Activated naive CD8-positive, alpha-beta T cell treated with anti-CD3 and anti-CD28 coated beads for 36 hours (primary cell): ENCODE measurements at places on chromosomes 5 and 9. TPM values are rescaled to one million over a fixed set of nuclear protein-coding genes. Genes with fewer than 3 reads are reported as not detected.
A peak's percentile ranks its signal among the peaks of the same experiment; 100 is the strongest.

DNA sequence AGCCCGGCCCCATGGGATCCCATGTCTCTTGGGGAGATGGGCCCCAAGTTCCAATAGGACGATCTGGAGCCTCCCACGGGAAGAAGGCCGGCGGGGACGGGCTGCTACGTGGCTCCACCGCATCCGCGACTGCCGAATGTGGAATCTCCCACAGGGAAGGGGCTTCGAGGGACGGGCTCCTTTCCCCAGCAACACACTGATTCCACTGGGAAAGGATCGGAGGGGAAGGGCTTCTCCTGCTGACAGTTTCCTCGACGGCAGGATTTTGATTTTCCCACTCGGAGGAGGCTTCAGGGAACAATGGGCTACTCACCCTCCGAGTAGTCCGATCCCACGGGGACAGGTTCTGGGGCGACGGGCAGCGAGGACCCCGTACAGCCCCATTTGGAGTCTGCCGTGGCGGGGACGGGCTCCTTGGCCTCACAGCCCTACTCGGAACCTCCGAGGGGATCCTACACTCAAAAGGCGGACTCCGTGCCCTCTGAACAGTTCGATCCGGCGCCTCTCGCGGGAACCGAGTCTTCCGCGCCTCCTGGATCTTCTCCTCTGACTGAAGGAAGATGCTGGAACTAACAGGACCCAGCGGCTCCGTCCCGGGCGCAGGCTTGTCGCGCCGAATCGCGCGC, 1.3 kb downstream of the PROB1 start:
- peaks cover 45% of the 10 kb centered on the region for H3K4me1 ChIP-seq
- H3K36me3 ChIP-seq = peaks cover 17% of the 10 kb centered on the region
- H3K4me3 ChIP-seq = peak overlapping the region; percentile 92
- peak overlapping the region; percentile 85 for H3K27ac ChIP-seq

DNA sequence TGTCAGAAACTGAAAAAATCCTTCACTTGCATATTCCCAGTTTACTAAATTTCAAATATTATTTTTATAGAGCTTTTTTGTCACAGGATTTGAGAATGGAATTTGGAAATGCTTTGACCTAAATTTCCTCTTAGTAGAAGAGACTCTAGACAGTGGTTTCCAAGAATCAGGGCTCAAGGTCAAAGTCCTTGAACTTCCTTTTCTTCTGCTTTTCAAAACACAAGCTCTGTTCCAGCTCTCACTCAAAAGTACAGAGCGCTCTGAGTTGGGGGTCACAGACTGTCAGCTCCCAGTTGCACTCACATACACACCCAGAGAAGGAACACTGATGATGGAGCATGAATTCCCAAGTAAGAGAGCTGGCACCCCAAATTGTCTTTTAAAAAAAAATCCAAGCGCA, 394.2 kb downstream of the MLLT3 start:
- H3K27ac ChIP-seq = no peak overlapping the region
- DNase-seq = no peak
- H3K4me1 ChIP-seq = peaks cover 22% of the 10 kb centered on the region
- H3K27me3 ChIP-seq = no peaks in the 10 kb centered on the region
- no peak overlapping the region for H3K4me3 ChIP-seq

DNA sequence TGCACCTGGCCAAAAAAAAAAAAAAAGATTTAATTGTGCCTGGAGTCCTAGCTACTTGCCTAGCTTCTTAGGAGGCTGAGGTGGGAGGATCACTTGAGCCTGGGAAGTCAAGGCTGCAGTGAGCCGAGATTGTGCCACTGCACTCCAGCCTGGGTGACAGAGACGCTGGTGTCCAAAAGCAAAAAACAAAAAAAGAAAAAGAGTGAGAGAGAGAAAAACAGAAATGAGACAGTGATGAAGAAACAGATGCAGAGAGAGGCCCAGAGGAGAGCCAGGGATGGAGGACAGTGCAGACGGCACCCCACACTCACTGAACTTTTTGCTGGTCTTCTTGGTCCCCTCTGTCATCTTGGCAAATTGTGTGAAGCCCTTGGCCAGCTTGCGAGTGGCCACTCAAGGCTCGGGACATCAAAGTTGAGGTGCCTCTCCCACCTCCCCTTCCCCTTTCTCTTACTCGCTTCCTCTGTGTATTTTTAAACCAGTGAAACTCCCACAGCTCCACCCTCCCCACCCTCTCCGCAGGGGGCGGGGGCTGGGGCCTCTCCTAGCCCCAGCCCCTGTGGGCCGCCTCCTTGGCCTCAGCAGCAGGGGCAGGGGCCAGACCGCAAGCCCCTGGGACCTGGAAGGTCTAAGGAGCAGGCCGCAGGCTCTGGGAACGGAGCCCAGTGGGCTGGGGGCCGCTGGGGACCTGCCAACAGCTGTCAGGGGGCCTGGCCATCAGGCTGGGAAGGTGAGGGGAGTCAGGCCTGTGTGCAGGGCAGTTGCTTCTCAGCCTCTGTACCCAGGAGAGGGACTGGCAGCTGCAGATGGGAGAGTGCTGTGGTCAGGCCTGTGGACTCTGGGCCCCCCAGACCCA, at the start of gene SH2D3C:
Gene SH2D3C, minus strand, starts transcription at position 387 of the 856 bp plus-strand sequence. Its CDS starts 39 bp downstream, at position 348.
- peak within 1 kb of the TSS; percentile 98 for H3K4me3 ChIP-seq
- peaks cover 20% of the 10 kb centered on the region for H3K36me3 ChIP-seq
- peak; percentile 67 for DNase-seq
- no peaks in the 10 kb centered on the region for H3K27me3 ChIP-seq

GRCh38 chr5:444226-444625, 1.2 kb downstream of the EXOC3 start:
- H3K4me1 ChIP-seq = peaks cover 35% of the 10 kb centered on the region
- H3K36me3 ChIP-seq = peaks cover 39% of the 10 kb centered on the region
- peak overlapping the region; percentile 40 for H3K27ac ChIP-seq
- DNase-seq = no peak
- H3K4me3 ChIP-seq = peak overlapping the region; percentile 99

GRCh38 chr9:111663301-111663823, 2.0 kb downstream of the GNG10 start:
- peaks cover 10% of the 10 kb centered on the region for H3K36me3 ChIP-seq
- no peak for DNase-seq
- peak overlapping the region; percentile 90 for H3K4me3 ChIP-seq
- H3K27ac ChIP-seq = peak overlapping the region; percentile 90

Gene SPINK7
- not detected for total RNA-seq

DNA sequence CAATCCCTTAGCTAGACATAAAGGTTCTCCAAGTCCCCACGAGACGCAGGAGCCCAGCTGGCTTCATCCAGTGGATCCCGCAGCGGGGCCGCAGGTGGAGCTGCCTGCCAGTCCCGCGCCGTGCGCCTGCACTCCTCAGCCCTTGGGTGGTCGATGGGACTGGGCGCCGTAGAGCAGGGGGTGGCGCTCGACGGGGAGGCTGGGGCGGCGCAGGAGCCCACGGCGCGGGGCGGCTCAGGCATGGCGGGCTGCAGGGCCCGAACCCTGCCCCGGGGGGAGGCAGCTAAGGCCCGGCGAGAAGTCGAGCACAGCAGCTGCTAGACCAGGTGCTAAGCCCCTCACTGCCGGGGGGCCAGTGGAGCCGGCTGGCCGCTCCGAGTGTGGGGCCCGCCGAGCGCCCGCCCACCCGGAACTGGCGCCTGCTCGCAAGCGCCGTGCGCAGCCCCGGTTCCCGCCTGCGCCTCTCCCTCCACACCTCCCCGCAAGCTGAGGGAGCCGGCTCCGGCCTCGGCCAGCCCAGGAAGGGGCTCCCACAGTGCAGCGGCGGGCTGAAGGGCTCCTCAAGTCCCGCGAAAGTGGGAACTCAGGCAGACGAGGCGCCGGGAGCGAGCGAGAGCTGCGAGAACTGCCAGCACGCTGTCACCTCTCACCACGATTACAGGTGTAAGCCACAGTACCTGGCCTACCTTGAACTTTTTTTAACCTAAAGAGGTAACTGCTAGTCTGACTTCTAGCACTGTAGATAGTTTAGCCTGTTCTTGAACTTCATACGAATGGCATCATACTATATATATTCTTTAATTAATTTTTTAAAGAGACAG, 35.5 kb downstream of the PTGS1 start:
- peaks cover 18% of the 10 kb centered on the region for H3K27me3 ChIP-seq
- H3K4me3 ChIP-seq = peak overlapping the region; percentile 74
- peak; percentile 52 for DNase-seq
- peaks cover 28% of the 10 kb centered on the region for H3K4me1 ChIP-seq
- peaks cover 9% of the 10 kb centered on the region for H3K36me3 ChIP-seq

GRCh38 chr9:35548571-35548970, 56.5 kb upstream of the TESK1 start:
- no peak overlapping the region for H3K27ac ChIP-seq
- no peaks in the 10 kb centered on the region for H3K4me1 ChIP-seq
- no peak overlapping the region for H3K4me3 ChIP-seq
- DNase-seq = no peak

DNA sequence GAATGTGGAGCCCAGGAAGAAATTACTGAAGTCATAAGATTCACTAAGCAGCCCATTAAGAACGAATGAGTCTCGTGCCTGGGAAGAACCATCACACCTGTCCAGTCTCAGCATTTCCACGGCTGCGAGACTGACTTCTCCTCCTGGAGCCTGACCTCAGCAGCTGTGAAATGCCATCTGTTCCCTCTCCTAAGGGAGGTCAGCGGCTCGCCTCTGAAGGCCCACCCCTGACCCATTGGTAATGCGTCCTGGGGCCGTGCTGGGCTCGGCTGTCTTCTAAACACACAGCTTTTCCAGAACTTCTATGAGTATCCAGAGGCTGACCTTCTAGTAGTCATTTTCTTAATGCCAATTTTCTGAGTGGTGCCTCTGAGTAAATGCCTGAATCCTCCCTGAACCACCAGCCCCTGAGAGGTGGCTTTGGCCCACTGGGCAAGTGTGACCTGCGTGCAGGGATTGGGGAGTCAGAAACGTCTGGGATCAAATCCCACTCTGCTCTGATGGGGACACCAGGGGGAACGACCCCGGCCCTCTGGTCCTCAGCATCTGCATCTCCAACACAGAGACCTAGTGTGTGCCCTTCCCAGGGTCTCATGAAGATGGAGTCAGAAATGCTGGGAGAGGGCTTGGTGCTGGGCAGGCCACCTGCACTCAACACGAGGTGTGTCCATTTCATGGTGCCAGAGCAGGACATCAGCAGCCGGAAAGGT, 5.7 kb downstream of the SLC6A3 start:
- H3K4me3 ChIP-seq = no peak overlapping the region
- no peak overlapping the region for H3K27ac ChIP-seq
- DNase-seq = no peak
- peaks cover 49% of the 10 kb centered on the region for H3K27me3 ChIP-seq

GRCh38 chr9:80378669-80379293, 807.0 kb downstream of the TLE4 start:
- no peak for DNase-seq
- H3K4me1 ChIP-seq = no peaks in the 10 kb centered on the region
- no peak overlapping the region for H3K4me3 ChIP-seq
- H3K27ac ChIP-seq = no peak overlapping the region
- no peaks in the 10 kb centered on the region for H3K27me3 ChIP-seq

DNA sequence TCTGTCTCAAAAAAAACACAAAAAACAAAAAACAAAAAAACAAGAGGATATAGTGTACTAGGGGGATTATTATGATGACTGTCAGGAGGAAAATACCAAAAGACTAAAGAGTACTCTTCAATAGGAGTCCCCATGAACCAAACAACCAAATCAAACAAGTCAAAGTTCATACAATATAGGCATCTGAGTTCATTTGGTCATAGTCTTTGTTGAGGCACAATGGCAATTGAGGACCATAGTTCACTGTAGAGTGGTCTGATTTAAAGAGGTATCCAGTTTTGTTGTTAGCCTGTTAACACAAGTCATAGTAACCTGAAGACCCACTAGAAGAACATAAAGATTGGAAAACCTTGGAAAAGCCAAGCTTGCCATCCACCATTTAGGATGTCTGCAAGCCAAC, 11.3 kb upstream of the UBTD2 start:
- peaks cover 3% of the 10 kb centered on the region for H3K4me1 ChIP-seq
- H3K4me3 ChIP-seq = no peak overlapping the region
- H3K27me3 ChIP-seq = peaks cover 5% of the 10 kb centered on the region
- no peaks in the 10 kb centered on the region for H3K36me3 ChIP-seq
- no peak overlapping the region for H3K27ac ChIP-seq
- no peak for DNase-seq

Gene SPINK5
- total RNA-seq = not detected

Gene FOXI1
- not detected for total RNA-seq

Gene PRR16
- total RNA-seq = not detected

GRCh38 chr5:146409054-146409671, 38.0 kb upstream of the TCERG1 start:
- no peak overlapping the region for H3K27ac ChIP-seq
- H3K4me3 ChIP-seq = no peak overlapping the region
- H3K27me3 ChIP-seq = no peaks in the 10 kb centered on the region
- H3K4me1 ChIP-seq = no peaks in the 10 kb centered on the region
- H3K36me3 ChIP-seq = no peaks in the 10 kb centered on the region
- DNase-seq = no peak

- H3K36me3 ChIP-seq = peaks cover 2% of the 10 kb centered on the region
- H3K27ac ChIP-seq = no peak overlapping the region
- H3K4me3 ChIP-seq = no peak overlapping the region
- H3K4me1 ChIP-seq = peaks cover 2% of the 10 kb centered on the region
- no peaks in the 10 kb centered on the region for H3K27me3 ChIP-seq
These were observed 314.7 kb downstream of the MLLT3 start for GRCh38 chr9:20307621-20308020.

GRCh38 chr5:133344266-133344665, 268.1 kb downstream of the FSTL4 start:
- no peaks in the 10 kb centered on the region for H3K4me1 ChIP-seq
- no peak for DNase-seq
- no peak overlapping the region for H3K4me3 ChIP-seq

GRCh38 chr5:37208883-37209797, 40.0 kb downstream of the CPLANE1 start:
- peak; percentile 9 for DNase-seq
- H3K27me3 ChIP-seq = no peaks in the 10 kb centered on the region
- H3K36me3 ChIP-seq = peaks cover 16% of the 10 kb centered on the region
- peak overlapping the region; percentile 79 for H3K4me3 ChIP-seq
- H3K4me1 ChIP-seq = peaks cover 2% of the 10 kb centered on the region

DNA sequence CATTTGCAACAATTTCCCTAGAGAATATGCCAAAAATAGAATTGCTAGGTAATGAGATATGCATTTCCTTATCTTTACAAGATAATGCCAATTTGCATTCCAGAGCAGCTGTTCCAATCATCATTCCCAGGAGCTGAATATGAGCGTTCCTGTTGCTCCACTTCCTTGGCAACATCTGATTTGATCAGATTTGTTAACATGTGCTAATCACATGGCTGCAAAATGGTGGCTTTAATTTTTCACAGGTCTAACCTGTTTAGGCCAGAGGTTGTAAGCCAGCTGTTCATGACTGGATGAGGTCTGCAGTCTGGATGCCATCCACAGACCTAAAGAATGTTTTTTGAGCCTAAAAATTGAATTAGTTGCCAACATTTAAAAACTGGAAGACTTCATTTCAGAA, 220.7 kb upstream of the IL12B start:
- no peak for DNase-seq
- no peaks in the 10 kb centered on the region for H3K27me3 ChIP-seq
- no peaks in the 10 kb centered on the region for H3K36me3 ChIP-seq
- H3K4me3 ChIP-seq = no peak overlapping the region
- no peak overlapping the region for H3K27ac ChIP-seq

- no peak overlapping the region for H3K27ac ChIP-seq
- no peaks in the 10 kb centered on the region for H3K36me3 ChIP-seq
- H3K4me1 ChIP-seq = peaks cover 5% of the 10 kb centered on the region
These were observed 3.5 kb downstream of the RXFP3 start for GRCh38 chr5:33939556-33940262.

- no peaks in the 10 kb centered on the region for H3K4me1 ChIP-seq
- peaks cover 45% of the 10 kb centered on the region for H3K36me3 ChIP-seq
- H3K4me3 ChIP-seq = no peak overlapping the region
- no peak for DNase-seq
- no peak overlapping the region for H3K27ac ChIP-seq
These were observed 27.4 kb downstream of the ATPSCKMT start for GRCh38 chr5:10222326-10222725.

Gene PCDHB2
- total RNA-seq = not detected

Gene HACD4
- 5.3 TPM for total RNA-seq

Gene STOML2
- 271 TPM for total RNA-seq
